Hippocampal formation (tissue), 2 donors: ENCODE measurements at places on chromosomes 13 and 19.

DNA sequence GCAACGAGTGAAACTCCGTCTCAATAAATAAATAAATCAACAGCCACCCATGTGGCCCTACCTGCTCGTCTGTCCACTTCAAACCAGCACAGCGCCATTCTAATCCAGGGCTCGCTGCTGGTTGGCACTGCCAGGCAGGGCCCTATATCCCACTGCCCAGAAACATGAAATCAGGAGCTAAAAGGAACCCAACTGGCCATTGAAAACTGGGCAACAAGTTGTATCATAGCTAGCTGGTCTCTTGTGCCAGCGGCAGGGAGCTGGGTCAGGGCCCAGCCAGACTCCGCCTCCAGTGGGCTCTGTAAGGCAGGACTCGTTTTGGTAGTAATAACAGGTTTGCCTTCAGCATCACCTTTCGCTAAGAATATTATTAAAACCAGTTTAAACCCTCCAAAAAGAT, 39.3 kb downstream of the GGACT start:
- no peak for DNase-seq

DNA sequence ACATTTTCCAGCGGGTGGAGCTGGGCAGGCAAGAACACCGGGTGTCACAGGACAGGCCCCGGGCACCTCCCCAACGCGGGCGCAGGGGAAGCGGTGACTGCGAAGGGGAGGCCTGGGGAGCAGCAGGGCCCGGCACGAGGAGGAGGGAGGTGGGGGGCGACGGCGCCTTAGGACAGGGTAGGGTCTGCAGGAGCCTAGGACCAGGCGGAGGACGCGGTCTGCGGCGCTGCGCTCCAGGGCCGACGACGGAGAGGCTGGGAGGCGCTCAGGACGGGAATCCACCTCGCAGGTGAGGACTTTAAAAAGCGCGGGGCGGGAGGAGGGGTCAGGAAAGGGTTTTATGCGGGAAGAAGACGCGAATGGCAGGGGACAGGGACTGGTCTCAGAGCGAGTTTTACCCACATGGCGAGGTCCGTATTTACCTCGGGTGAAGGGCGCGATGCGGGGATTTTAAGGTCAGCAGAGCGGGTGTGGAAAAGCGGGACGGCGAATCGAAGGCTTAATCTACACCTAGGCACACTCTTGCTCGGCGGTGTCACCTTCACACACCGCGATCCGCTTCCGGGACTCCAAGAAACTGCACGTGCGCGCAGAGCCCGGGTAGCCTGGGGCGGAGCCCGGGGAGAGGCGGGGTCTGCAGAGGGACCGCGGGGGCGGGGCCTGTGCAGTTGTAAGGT, 13.5 kb downstream of the ERVV-2 start:
- no peak for DNase-seq

GRCh38 chr13:110500341-110500740, 61.2 kb downstream of the RAB20 start:
- DNase-seq = no peak

DNA sequence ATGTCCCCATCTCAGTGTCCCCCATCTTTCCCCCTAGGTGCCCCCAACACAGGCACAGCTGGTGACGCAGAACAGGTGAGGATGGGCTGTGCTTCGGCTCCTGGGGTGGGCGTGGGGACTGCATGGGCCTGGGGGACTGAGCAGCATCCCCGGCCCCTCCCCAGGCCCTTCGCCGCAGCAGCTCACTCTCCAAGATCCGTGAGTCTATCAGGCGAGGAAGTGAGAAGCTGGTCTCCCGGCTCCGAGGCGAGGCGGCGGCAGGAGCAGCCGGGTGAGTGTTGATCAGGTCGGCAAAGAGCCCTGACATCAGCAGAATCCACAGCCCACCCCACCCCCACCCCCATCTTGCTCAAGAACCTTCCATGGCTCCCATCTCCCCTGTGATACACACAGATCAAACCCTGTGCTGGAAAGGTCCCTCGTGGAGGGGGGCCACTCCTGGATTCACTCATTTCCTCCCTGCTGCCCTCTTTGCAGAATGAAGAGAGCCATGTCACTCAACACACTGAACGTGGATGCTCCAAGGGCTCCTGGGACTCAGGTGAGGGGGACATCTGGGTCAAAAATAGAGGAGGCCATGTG, 10.0 kb downstream of the KLC3 start:
- no peak for DNase-seq

GRCh38 chr13:28539625-28540286, 44.8 kb upstream of the FLT1 start:
- no peak for DNase-seq

DNA sequence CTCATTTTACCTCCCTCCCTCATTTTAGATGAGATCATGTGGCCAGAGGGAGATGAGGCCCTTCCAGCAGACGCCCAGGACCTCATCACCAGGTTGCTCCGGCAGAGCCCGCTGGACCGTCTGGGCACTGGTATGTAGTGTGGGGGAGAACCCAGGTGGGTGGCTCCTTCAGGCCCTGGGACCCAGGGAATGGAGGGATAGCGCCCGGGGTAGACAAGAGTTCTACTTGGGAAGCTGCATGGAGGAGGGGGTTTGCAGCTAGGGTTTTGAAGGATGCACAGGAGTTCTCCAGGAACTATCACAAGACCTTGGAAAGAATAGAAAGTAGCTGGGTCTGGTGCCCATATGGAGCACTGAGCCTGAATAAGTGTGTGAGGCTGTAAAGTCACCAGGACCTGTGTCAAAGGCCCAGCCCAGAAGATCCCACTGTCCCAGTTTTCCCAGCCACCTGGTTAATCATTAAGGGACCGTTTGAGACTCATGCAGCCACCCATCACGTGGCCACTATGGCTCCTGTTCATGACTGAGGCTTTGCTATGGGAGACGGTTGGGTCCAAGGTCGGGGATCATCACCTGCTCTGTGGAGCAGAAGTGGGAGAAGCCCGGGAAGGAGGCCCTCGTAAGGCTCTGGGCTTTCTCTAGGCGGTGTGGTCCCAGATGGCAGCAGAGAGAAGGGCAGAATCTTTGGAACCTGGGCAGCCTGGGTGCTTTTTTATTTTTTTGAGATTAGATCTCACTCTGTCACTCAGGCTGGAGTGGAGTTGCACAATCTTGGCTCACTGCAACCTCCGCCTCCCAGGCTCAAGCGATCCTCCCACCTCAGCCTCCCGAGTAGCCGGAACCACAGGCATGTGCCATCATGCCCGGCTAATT, 17.0 kb upstream of the PIK3R2 start:
- DNase-seq = no peak

GRCh38 chr19:44613295-44614178, at the start of gene IGSF23:
Gene IGSF23, plus strand, starts transcription at chr19:44613563. Its CDS starts 83 bp downstream, at chr19:44613646.
- DNase-seq = no peak

DNA sequence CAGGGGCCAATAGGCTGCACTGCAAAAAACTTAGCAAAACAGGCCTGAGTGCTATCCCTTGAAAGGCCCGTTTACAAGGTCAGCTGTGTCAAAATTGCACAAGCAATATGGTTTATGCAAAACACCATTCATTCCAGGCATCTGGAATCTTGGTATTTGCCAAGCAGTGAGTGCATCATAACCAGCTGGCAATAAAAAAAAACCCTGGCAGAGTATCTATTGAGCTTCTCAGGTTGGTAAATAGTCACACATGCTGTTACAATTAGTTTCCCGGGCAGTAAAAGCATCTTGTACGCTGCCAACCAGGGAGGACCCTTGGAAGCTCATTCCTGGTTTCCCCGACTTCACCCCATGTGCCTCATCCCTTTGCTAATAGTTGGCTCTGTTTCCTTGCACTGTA, 21.3 kb downstream of the ZNF77 start:
- no peak for DNase-seq

DNA sequence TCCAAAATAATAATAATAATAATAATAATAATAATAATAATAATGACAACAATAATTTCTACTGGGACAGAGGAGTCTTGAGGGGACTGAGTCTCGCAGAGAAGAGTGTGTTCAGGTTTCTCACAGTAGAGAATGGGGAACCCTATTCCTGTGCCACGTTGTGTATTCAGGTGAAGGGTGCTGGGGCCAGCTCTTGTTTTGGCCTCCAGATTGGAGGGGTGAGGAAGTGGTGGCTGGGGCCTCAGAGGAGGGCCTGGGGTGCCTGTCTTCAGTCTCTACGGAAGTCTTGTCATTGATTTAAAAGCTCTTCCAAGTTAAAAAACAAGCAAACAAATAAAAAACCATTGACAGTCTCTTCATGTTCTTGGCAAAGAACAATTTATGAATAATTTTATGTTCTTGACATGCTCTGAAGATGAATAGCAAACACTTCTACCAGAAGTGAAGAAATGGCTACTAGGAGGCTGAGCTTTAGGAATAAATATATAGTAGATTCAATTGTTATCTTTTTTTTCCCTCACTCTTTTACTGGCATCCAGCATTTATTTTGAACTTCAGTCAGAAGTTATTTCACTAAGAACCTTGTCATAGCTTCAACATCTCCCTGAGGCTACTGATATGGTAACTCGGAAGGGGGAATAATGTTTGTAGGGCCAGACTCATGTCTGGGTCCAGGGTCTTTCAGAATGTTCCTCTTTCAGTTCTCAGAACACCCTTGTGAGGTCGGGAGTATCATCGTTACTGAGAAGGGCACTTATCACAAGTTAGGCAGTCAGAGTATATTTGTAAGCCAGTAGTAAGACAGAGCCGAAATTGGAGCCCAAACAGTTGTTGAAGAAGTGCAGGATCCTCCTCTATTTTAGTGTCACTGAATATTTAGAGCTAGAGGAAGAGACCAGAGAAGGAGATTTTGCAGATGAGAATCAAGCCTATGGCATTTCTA, 13.1 kb downstream of the LRCH1 start:
- DNase-seq = no peak

- DNase-seq = no peak
These were observed 2.3 kb downstream of the WDR83 start for GRCh38 chr19:12668932-12669269.

DNA sequence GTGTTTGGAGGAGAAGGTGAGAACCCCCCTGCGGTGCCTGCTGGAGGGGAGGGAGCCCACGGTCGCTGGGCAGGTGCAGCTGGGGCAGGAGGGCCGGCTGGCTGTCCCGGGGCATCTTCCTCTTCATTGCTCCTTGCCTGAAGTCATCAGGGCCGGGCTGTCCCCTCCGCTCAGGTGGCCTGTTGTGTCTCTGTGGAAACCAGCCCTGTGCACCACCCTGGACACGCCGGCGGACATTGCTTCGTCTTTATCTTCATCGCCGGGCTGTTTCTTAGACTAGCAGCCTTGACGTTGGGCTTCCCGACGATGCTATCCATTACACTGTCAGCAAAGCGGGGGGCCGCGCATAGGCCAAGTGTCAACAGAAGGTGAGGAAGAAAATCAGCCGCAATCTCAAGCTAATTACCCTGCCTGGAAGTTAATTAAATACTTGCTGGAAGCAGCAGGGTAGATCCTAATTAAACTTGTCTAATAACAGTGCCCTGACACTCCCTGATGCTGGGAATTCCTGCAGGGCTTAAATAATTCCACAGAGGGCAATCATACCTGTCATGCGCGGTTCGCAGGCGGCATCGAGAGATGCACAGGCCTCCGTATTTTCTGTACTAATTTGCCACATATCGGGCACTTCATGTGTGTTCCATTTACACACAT, 111.4 kb upstream of the SOX1 start:
- no peak for DNase-seq

DNA sequence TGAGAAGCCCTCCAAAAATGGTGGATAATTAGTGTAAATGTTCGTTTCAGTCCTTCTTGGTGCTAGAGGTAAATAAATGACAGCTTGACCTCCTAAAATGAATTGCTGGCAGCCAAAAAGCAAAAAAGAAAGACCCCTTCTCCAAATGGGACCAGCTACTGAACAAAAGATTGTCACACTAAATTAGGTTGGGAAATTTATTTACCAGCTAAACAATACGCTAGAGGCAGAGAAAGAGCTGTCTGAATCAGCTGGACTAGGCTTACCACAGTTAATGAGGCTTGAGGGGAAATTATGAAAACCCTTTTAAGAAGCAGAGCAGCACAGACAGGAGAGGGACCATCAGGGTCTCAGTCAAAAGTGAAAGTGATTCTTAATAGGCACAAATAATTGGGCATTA, 498.9 kb downstream of the SUCLA2 start:
- no peak for DNase-seq

GRCh38 chr13:33349288-33349985, 63.9 kb upstream of the STARD13 start:
- DNase-seq = no peak

DNA sequence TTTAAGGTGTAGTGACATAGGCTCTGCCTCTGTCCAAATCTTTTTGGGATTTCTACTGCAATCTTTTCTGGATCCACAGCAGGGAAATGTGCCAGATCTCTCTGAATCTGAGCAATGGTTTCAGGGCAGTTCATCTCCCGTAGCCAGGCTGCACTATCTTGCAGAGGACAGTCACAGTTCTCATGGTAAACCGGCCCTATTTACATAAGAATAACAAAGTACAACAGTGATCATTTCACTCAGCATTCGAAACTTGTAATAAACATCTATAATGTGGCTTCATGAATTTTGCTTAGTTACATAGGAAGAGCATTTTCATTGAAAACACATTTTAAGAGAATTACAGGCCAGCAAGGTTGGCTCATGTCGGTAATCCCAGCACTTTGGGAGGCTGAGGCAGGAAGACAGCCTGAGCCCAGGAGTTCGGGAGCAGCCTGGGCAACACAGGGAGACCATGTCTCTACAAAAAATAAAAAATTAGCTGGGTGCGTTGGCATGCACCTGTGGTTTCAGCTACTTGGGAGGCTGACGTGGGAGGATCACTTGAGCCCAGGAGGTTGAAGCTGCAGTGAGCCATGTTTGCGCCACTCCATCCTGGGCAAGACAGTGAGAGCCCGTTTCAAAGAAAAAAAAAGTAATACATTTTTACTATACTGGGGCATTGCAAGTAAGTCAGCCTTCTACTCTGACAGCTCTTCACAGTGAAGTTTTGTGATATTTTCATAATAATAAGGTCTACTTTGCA, 5.0 kb downstream of the POGLUT2 start:
- DNase-seq = no peak

GRCh38 chr13:84543962-84544361, 661.7 kb upstream of the SLITRK1 start:
- DNase-seq = no peak

DNA sequence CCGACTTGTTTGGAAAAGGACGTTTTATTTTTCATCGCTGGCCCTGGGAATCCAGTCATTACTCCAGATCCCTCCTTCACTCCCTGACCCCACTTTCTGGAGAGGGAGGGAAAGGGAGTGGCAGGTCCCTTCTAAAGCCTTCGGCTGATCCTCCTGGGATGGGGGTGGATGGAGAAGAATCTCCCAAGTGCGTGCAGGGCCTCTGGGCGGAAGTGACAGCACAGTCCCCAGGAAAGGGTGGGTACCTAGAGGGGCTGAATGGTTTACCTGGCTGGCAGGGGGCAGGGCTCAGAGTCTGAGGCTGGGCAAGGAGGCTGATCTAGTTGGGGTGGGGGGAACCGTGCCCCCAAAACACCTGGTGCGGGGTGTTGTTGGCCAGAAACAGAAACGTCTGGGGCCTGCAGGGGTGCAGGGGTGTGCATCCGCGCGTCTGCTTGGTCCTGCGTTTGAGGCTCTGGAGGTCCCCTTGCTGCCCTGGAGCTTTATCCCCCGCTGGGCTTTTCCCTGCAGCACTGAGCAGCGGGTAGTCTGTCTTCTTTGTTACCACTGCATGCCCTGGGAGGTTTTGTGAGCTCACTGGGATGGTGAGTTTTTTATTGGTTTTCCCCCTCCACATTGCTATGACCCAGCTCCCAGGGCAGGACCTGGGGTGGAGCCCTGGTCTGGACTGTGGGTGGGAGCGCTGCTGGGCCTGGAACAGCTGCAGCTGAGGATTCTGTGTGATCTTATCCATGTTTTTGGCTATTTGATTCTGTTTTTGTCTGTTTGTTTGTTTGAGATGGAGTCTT, 3.0 kb upstream of the ZNF628 start:
- no peak for DNase-seq

GRCh38 chr13:110470272-110471009, 91.1 kb downstream of the RAB20 start:
- no peak for DNase-seq

- no peak for DNase-seq
These were observed 219.0 kb downstream of the MZT1 start for GRCh38 chr13:72508392-72508791.
